ENCODE measurements at places on chromosomes 4 and X. TPM values are rescaled to one million over a fixed set of nuclear protein-coding genes. Genes with fewer than 3 reads are reported as not detected.

DNA sequence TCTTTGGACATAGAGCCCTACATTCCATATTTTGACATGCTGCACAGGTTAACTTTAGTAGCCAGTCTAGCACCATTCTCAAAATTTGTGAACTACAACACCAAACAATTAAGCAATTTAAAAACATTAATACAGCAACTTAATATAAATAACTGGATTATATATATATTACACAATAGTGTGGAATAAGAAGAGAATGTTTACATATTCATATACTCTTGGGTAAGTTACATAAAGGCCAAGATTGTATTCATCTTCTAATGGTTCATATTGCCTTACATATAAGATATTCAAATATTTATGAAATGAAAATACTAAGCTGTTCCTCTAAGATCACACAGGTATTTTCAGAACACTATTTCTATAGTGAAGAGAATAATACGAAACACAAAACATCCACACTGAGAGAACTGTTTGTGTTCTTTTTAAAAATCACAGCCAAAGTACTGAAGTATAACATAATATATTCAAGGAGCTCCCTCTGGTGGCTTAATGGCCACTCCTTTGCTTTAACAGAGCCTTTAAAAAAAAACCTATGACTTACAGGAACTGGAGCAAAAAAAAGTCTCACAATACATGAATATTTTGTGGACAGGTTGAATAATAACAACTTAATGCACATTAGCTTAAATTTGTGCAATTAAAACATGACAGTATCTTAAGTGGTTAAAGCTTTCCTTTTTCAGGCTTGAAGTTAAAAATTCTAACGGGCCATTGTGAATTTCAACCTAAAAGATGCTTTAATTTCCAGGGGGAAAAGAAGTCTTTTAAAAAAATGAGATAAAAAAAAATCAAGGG is 46.2 kb downstream of the NEK1 start:
- peak; percentile 73 for DNase-seq
- H3K4me3 ChIP-seq, result no peak overlapping the region
- H3K4me1 ChIP-seq, result no peaks in the 10 kb centered on the region
- no peaks in the 10 kb centered on the region for H3K36me3 ChIP-seq
- no peaks in the 10 kb centered on the region for H3K27me3 ChIP-seq
- H3K27ac ChIP-seq, result no peak overlapping the region

DNA sequence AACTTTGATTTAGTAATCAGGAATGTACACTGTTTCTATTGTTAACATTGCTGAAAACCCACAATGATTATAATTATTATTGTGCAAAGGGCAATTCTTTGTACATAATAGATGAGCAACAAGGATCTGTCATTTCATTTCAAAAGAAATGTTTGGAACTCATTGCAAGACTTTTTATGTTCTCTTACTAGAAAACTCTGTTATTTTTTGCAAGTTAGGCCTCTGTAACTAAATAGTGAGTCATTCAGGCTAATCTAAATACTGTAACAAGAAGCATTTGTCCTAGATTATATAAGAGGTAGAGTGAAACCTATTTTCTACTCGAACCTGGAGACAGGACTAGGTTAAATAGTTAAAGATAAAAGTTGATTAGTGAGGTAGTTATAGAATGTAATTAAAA is 93.2 kb upstream of the FAM47B start:
- no peaks in the 10 kb centered on the region for H3K36me3 ChIP-seq
- no peak overlapping the region for H3K27ac ChIP-seq
- DNase-seq, result no peak
- H3K4me1 ChIP-seq, result no peaks in the 10 kb centered on the region
- no peak overlapping the region for H3K4me3 ChIP-seq

GRCh38 chr4:153594210-153594609 is 89.9 kb upstream of the TLR2 start:
- H3K27ac ChIP-seq, result no peak overlapping the region
- DNase-seq, result no peak
- no peaks in the 10 kb centered on the region for H3K4me1 ChIP-seq
- no peaks in the 10 kb centered on the region for H3K27me3 ChIP-seq
- peaks cover 14% of the 10 kb centered on the region for H3K36me3 ChIP-seq

- no peak overlapping the region for H3K27ac ChIP-seq
- H3K4me1 ChIP-seq, result peaks cover 3% of the 10 kb centered on the region
- no peak overlapping the region for H3K4me3 ChIP-seq
- DNase-seq, result no peak
- H3K27me3 ChIP-seq, result no peaks in the 10 kb centered on the region
- no peaks in the 10 kb centered on the region for H3K36me3 ChIP-seq
Observed at GRCh38 chr4:121477079-121477478, 96.3 kb upstream of the QRFPR start.

- peaks cover 2% of the 10 kb centered on the region for H3K4me1 ChIP-seq
- H3K4me3 ChIP-seq, result no peak overlapping the region
- H3K36me3 ChIP-seq, result 0 out of 2 replicates have a peak, but pooled peaks cover 5% of the 10 kb centered on the region
- H3K27me3 ChIP-seq, result no peaks in the 10 kb centered on the region
Observed at GRCh38 chrX:47634871-47635575, 5.3 kb upstream of the CFP start.

DNA sequence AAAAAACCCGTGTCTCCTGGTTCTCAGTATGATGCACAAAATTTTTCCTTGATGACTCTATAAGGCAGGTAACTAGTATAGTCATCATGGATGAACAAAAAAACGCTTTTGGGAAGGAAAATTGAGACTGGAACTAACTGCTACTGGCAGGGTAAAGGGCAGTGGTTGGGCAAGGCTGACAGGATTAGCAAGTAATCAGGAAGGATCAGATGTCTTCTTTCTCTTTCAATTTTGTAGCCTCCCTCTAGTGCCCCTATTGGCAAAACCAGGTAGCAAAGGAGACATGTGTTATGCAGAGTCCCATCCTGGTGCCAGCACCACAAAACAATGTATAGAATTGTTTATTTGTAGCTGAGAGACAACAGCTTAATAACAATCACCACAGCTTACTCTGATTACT is 12.8 kb upstream of the SLITRK4 start:
- peak; percentile 56 for DNase-seq
- H3K27ac ChIP-seq, result no peak overlapping the region
- H3K36me3 ChIP-seq, result no peaks in the 10 kb centered on the region
- H3K4me3 ChIP-seq, result no peak overlapping the region

DNA sequence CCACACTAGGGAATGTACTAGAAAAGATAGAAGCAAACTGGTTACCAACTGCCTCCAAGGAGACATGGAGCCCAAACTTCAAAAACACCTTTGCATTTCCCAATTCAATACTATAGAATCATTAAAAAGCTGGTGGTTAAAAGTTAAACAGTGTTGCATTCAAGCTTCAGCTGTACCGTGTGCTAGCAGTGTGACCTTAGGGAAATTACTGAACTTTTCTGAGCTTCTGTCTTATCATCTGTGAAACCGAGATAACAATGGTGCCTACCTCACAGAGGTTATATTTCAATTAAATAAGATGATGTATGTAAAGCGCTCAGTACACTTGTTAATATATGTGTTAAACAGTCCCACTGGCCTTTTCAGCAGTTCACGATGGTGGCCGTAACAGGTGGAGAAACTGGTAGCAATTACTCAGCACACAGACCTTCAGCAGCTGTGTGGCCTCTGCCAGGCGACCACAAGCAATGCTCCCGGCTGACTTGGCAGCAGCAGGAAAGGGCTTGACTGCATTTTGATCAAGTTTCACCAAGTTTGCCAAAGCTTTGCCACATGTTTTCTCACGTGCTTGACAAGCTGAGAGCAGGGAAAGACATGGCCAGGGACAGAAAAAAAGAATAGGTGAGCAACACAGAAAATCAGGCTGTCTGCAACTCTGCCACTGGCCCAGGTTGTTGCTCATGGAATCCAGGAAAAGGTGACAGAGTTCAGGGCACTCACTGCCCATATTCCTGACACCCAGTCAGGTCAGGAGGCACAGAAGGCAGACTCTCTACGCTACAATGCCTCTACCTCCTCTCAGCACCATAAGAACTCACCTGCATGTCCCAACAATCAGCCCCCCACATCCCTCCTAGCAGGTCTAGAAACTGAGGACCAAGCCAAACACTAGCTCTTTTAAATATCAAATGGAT is 72.1 kb downstream of the PARM1 start:
- H3K36me3 ChIP-seq, result no peaks in the 10 kb centered on the region
- H3K4me1 ChIP-seq, result 0 out of 2 replicates have a peak, but pooled peaks cover 17% of the 10 kb centered on the region
- H3K4me3 ChIP-seq, result no peak overlapping the region
- no peak overlapping the region for H3K27ac ChIP-seq
- DNase-seq, result no peak

GRCh38 chrX:88908056-88908455 is 161.0 kb downstream of the CPXCR1 start:
- no peak overlapping the region for H3K4me3 ChIP-seq
- H3K36me3 ChIP-seq, result no peaks in the 10 kb centered on the region
- H3K4me1 ChIP-seq, result no peaks in the 10 kb centered on the region
- no peak for DNase-seq

DNA sequence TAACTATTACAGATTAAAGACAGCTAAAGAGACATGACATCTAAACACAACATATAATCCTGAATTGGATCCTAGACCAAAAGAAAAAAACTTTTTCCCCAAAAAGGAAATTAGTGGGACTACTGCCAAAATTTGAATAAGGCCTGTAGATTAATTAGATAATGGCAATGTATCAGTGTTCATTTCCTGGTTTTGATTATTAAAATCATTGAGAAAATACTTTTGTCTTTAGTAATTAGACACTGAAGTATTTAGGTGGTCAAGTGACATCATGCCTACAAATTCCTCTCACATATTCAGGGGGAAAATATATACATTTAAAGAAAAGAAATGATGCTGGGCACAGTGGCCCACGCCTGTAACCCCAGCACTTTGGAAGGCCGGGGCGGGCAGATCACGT is 10.4 kb upstream of the USO1 start:
- no peak for DNase-seq
- H3K4me3 ChIP-seq, result no peak overlapping the region
- no peaks in the 10 kb centered on the region for H3K36me3 ChIP-seq
- no peaks in the 10 kb centered on the region for H3K27me3 ChIP-seq
- no peak overlapping the region for H3K27ac ChIP-seq

DNA sequence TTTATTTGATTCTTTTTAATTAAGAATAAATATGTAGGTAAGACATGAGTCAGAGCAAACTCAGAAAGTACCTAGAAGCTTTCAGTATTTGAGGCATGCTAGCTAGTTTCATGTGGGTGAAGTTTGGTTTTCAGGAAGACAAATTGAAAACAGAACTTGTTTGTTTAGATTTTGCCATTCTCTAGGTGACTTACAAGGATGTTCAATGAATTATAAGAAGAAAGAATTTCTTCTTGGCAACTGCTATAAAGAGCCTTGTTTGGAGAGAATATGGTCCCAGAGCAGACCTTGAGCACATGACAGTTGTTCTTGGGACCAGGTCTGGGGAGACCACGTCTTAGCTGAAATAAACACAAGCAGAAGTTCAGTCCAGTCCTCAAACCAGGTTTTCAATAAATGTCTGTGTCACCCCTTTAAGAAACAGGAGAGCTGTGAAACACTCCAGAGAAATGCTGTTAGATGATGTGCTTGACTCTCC is 38.0 kb upstream of the IL21 start:
- H3K4me1 ChIP-seq, result no peaks in the 10 kb centered on the region
- no peaks in the 10 kb centered on the region for H3K36me3 ChIP-seq
- DNase-seq, result no peak
- no peaks in the 10 kb centered on the region for H3K27me3 ChIP-seq
- H3K27ac ChIP-seq, result no peak overlapping the region

DNA sequence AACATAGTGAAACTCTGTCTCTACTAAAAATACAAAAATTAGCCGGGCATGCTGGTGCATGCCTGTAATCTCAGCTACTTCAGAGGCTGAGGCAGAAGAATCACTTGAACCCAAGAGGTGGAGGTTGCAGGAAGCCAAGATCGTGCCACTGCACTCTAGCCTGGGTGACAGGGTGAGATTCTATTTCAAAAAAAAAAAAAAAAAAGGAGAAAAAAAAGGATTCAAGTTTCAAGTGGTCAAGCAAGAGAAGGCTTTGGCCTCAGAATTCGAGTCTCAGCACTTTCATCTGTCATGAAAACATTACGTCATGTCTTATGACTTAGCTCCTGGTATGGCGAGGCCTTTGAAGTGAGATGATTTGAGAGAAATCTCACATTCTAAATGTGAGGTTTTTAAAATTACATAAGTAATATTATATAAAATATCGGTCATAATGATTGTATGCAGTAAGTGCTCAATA is 21.2 kb upstream of the DHRSX start:
- H3K4me3 ChIP-seq, result no peak overlapping the region
- H3K27me3 ChIP-seq, result no peaks in the 10 kb centered on the region
- H3K27ac ChIP-seq, result no peak overlapping the region
- H3K36me3 ChIP-seq, result no peaks in the 10 kb centered on the region

DNA sequence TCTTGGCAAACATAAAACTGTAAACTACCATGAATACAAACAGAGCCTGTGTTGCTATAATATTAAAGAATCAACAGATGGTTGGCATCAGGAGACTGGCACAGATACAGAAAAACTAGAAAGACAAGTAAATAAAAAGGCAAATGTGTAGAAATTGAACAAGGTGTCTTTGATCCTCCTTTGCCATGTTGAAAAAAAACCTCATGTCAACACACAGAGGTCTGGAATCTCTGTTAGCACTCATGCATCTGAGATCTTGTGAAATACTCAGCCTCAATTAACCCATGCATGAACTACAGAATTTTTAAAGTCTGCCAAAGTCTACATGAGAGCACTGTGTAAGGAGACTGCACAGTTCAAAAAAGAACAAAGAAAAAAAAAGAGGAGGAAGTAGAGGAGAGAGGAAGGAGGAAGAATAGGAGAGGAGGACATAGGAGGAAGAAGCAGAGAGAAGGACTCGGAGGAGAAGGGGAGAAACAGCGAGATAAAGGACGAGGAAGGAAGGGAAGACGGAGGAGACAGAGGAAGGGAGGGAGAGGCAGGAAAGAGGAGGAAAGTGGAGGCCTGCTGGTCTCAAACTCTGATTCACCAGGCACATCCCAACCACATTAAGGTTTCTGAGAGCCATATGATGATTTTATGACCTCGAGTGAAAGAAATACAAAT is 52.8 kb downstream of the PRDM5 start:
- H3K4me3 ChIP-seq, result no peak overlapping the region
- H3K36me3 ChIP-seq, result no peaks in the 10 kb centered on the region
- peaks cover 30% of the 10 kb centered on the region for H3K4me1 ChIP-seq
- H3K27ac ChIP-seq, result no peak overlapping the region
- no peaks in the 10 kb centered on the region for H3K27me3 ChIP-seq

DNA sequence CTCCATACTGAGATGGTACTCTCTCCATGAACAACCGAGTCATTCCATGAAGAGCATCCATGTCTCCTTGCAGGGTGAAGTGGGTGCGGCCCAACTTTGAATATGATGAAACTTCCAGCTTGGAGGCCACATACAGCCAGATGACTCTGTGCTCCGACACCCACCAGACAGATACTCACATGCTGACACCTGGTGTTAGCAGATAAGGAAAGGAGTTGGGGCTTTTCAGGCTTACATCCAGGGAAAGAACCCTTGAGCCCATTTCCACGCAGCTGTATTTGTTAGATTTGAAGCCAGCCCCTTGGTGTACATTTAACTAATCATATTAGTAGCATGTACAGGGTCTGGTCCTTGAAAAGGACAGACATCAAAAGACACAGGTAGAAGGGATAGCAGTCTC is 62.1 kb upstream of the PRRG3 start:
- H3K4me3 ChIP-seq, result no peak overlapping the region
- no peaks in the 10 kb centered on the region for H3K4me1 ChIP-seq
- no peaks in the 10 kb centered on the region for H3K36me3 ChIP-seq
- no peak overlapping the region for H3K27ac ChIP-seq

The RPA4 gene
- total RNA-seq, result 0.47 TPM

The GDPD2 gene
- 10.3 TPM for total RNA-seq

The VCX3B gene
- total RNA-seq, result not detected

The DMP1 gene
- not detected for total RNA-seq

The CSAG2 gene
- not detected for total RNA-seq

The SSX4B gene
- total RNA-seq, result 0.19 TPM

The NKX6-1 gene
- total RNA-seq, result 0.07 TPM

The CTAG1B gene
- not detected for total RNA-seq

The ATP1B4 gene
- not detected for total RNA-seq
